ELR (cell line): ENCODE measurements at places on chromosomes 2 and 18.

DNA sequence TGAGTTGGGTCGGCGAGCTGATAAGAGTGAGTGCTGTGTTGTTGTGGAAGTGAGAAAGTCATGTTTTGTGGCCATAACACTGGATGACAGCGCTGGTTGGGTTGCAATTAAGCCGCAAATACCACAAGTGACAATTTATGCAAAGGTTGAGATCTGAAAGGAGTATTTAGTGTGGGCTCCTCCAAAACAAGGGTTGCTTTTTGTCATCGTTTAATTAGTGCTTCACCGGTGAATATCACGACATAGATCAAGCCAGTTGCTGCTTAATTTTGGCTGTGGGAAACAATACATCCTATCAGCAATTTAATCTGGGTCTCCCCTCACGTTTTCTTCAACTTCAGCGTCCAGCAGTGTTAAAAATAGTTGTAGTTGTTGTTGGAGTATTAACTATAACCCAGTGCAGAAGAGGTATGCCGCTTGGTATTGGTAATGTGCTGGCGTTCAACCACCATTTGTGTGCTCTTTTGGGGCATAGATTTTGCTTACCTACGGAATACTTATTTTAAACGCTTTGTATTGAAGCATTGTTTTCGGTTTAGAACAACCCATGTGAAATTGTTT, 662 bp downstream of the ACVR2A start:
- peak; percentile 37 for DNase-seq

DNA sequence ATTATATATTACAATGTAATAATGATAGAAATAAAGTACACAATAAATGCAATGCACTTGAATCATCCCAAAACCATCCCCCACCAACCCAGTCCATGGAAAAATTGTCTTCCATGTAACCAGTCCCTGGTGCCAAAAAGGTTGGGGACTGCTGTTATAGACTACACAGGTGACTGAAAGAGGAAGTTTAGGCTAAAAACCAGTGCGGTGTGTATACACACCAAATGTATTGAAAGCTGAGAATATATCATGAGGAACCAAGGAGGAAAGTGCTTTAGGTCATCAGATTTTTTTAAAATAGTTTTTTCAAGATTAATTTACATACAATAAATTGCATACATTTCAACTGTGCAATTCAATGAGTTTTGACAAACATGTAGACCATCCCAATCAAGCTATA, 20.5 kb upstream of the C1D start:
- no peak for DNase-seq

GRCh38 chr2:122741403-122741802, 986.0 kb downstream of the TSN start:
- DNase-seq = no peak

- DNase-seq = peak; percentile 39
These were observed 21.8 kb downstream of the COLEC12 start for GRCh38 chr18:478681-479080.

- peak; percentile 64 for DNase-seq
These were observed 1.6 kb downstream of the ABCA12 start for GRCh38 chr2:215136669-215137328.

- no peak for DNase-seq
These were observed 8.8 kb upstream of the POLI start for GRCh38 chr18:54260396-54261072.

GRCh38 chr2:235142601-235143000, 190.8 kb downstream of the SH3BP4 start:
- DNase-seq = no peak
